Ovary (tissue), 10 donors: ENCODE measurements at places on chromosomes 5 and 9. TPM values are rescaled to one million over a fixed set of nuclear protein-coding genes. Genes with fewer than 3 reads are reported as not detected.

- peaks cover 6% of the 10 kb centered on the region for H3K4me1 ChIP-seq
Measured at GRCh38 chr9:137157618-137158415, 12.0 kb downstream of the LRRC26 start.

DNA sequence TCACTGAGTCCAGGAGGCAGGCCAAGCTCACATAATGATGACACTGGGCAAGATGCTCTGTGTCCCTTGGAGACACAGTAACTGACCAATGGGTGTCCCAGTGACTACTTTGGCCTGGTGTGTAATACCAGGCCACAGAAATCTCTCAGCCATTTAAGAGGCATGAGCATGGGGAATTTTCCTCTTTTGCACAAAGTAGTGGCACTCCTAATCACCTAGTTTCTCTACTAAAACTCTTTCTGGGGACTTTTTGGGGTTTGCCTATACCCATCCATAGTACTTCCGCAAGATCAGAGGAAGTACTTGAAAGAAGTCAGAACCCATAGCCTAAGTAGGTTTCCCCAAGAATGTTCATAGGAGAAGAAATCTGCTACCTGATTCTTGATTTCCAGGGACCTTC, 161.9 kb downstream of the ARSB start:
- no peaks in the 10 kb centered on the region for H3K36me3 ChIP-seq
- H3K27ac ChIP-seq, result no peak overlapping the region
- no peaks in the 10 kb centered on the region for H3K27me3 ChIP-seq
- H3K4me3 ChIP-seq, result no peak overlapping the region
- peaks cover 1% of the 10 kb centered on the region for H3K4me1 ChIP-seq

Gene ADAMTSL1
- 2.4 TPM for polyA plus RNA-seq

- no peaks in the 10 kb centered on the region for H3K27me3 ChIP-seq
- peaks cover 5% of the 10 kb centered on the region for H3K4me1 ChIP-seq
- peak overlapping the region; percentile 16 for H3K27ac ChIP-seq
- no peak for DNase-seq
Measured at GRCh38 chr5:72282878-72283277, 37.2 kb downstream of the MRPS27 start.

- H3K36me3 ChIP-seq, result no peaks in the 10 kb centered on the region
- peaks cover 5% of the 10 kb centered on the region for H3K4me1 ChIP-seq
- no peak for DNase-seq
- H3K27me3 ChIP-seq, result no peaks in the 10 kb centered on the region
- no peak overlapping the region for H3K4me3 ChIP-seq
- H3K27ac ChIP-seq, result no peak overlapping the region
Measured at GRCh38 chr5:54848581-54848980, 136.8 kb downstream of the ESM1 start.

Gene SLCO6A1
- polyA plus RNA-seq, result not detected
